Right renal pelvis (tissue), 4 donors: ENCODE measurements at places on chromosomes 12 and 14.

- DNase-seq = no peak
Observed at GRCh38 chr14:49999146-49999761, 106.4 kb downstream of the ARF6 start.

GRCh38 chr14:51811706-51812105, 48.7 kb upstream of the GNG2 start:
- DNase-seq = no peak

GRCh38 chr14:22479132-22479531, 109.9 kb downstream of the DAD1 start:
- DNase-seq = no peak

GRCh38 chr12:40515041-40515816, 177.0 kb upstream of the CNTN1 start:
- no peak for DNase-seq

DNA sequence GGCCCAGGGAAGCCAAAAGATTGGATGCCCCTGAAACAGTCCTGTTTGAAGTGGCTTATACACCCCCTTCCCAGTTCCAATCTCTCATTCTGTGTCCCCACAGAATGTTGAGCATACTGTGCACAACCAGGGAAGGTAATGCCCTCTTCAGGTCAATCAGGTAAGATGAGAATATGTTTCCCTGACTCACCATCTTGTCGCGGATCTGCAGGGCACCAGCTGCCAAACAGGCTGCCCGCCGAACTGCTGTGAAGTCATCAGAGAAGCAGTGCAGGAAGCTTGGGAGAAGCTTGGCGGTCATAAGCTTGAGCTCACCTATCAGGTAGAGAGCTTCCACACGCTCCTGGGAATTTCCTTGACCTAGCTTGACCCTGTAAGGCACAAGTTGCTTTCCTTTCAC, 9.6 kb downstream of the RIOX1 start:
- no peak for DNase-seq

GRCh38 chr14:68103853-68104252, 284.3 kb downstream of the RAD51B start:
- no peak for DNase-seq

DNA sequence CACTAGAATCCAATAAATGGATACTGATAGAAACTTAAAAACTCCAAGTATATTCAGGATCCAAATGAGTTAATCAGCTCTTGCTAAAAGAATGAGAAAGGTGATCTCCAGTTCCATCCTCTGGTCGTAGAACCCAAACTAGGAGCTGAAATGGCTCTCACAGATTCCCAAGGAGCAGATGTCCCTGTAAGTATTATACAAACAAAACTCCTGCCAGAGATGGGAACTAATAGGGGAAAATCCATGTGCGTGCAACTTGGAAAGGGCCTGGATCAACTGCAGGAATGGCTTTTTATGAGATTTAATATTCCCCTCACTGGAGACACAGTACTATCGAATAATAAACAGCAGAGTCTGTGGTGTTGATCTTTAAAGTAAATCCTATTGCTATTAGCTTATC, 309.2 kb upstream of the TBX3 start:
- no peak for DNase-seq

- DNase-seq = no peak
Observed at GRCh38 chr12:27344760-27345159, 12.1 kb downstream of the BMAL2 start.

DNA sequence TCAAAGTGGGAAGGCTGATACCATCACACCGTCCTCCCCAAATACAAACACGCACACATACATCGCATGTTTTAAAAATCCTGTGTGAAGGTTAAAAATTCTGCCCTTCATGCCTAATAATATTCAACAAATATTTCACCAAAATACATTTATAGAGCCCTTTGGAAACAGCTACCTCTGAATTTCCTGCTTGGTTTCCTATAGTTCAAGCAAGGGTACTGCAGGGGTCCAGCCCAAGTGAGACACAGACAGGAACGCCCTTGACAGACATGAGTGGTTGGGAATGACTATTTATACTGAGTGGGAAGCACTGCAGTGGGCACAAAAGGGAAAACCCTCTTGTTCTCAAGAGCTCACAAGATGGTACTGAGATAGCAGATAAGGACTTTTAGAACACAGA, 51.0 kb downstream of the ST8SIA1 start:
- no peak for DNase-seq

GRCh38 chr14:70905301-70905700, 2.0 kb upstream of the PCNX1 start:
- DNase-seq = no peak

DNA sequence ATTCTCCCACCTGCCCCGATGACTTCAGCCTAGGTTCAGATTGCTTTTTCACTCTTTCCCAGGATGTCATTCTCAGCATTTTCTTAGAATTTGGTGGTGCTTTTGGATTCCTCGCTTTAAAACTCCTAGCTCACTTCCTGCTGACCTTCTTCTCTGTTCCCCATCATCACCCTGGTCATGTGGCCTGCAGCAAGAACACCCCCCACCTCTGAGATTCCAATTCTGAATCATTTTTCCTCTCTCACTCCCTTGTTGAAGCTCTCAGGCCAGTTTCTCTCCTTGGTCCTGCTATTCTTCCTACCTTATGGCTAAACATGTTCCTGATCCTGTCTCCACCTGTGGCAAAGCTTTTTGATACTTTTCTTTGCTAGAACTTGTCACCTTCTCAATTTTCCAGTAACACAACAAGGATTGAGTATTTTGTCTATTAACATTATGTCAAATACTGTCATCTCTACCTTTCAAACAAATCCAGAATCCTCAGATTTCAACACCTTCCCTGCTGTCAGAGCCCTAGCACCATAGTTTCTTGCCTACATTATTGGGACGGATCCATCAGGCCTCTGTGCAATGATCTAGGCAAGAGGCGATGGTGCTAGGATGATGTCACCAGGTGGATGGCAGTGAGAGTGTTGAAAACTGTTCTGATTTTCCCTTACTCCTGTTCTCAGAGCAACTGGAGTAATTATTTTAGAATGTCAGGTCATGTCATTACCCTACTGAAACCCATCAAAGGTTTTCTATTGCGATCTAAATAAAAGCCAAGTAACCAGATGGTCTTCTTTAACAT, 233.7 kb downstream of the MON2 start:
- DNase-seq = no peak

DNA sequence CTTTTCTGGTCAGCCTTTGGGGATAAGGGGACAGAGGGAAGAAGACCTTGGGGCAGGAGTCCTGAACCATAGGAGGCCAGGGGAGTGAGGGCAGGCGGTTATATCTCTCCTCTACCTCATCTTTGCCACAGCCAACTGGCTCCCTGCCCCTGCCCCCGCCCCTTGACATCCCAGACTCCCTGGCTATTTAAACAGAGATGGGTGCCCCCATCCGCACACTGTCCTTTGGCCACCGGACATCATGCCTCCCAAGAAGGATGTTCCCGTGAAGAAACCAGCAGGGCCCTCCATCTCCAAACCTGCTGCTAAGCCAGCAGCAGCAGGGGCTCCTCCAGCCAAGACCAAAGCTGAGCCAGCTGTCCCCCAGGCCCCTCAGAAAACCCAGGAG, 1.3 kb downstream of the MYL6B start:
- DNase-seq = no peak

DNA sequence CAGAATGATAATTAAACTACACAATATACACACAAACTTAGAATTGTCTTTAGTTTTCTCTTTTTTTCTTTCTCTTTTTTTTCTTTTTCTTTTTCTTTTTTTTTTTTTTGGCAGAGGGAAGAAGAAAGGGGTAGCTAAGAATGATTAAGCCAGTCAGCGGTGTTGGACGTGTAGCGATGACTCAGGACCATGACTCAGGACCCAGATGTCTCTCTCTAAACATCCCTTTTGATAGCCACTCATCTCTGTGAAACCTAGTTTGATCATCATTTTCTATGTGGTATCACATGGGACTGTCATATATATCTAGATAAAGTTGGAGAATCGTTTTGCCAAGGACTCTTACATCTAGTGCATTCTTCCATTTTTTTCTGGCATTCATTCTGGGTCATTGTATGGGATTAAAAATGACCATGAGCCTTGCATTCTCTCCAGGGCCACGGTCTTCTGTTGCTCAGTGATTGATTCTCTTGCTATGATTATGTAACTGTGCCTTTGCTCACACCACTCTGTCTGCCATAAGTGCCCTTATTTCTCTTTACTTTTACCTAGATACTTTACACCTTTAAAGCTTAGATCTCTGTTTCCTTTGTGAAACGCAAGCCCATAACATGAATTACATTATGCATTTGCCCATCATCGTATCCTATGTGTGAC, 26.6 kb upstream of the NRXN3 start:
- no peak for DNase-seq

- DNase-seq = no peak
Observed at GRCh38 chr12:77161944-77162343, 96.6 kb upstream of the E2F7 start.

DNA sequence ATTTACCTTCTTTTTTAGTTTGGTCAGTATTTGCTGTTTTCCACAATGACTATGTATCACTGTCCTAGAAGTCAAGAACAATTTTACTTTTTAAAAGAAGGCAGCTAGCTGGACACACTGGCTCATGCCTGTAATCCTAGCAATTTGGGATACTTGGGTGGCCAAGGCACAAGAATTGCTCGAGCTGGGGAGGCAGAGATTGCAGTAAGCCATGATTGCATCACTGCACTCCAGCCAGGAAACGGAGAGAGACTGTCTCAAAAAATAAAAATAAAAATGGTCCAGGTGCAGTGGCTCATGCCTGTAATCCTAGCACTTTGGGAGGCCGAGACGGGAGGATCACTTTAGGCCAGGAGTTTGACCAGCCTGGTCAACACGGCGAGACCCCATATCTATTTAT, 28.3 kb downstream of the MDM1 start:
- DNase-seq = no peak

DNA sequence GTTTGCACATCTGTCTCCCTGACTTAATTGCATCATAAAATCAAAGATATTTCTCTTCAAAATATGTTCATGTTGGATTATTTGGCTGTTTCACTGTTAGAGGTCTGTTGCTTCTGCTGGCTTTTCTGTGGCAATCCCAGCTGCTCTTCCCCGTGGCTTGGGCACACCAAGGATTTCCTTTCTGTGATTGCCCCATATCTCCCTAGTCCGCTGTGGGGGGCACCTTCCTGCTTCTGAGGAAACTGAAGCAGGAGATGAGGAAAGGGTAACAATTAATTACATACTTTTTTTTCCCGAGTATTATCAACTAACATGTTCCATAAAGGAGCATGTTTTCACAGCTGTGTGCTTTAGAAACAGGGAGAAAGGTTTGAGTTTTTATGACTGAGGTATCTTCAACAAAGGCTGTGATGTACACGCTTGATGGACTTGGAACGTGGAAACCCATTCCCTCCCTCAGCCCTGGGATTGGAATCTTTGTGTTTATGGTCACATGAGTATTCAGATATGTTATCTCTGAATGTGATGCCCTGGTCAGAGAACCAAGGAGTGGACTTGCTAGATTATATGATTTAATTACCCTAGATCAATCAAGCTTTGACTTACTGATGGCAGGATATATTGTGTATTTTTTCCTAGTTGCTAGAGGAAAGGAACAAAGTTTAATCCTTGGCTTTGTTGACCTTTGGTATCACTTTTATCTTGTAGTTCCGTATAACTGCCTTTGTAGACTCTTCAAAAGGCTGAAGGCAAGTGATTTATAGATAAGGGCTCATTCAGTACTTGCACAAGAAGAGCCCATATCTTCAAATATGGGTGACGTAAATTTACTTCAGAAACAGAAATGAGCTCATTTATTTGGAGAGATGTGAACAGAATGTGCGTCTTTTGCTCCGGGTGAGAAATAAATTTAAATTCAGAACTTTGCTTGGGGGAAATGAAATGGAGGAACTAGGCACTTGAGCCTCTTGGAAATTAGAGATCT, 46.7 kb downstream of the BORCS5 start:
- DNase-seq = no peak

- DNase-seq = peak; percentile 11
Observed at GRCh38 chr14:26597071-26597588, 703 bp downstream of the NOVA1 start.

DNA sequence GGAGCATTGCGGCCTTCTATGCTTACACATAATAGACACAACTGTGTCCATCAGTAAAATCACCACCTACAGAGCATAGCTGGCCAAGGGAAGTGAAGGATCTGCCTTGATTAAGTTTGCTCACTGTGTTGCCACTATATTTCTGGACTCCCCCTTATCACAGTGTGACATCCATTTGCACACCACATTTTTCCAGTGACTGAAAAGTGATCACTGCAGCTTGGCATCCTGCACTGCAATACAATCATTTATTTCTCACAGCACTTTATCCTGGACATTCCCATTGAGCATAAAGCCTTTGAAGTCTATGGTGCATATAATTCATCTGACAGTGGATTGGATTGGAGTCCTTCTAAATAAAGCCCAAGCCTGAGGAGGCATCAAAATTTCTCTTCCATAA, 217.2 kb downstream of the NOVA1 start:
- no peak for DNase-seq

DNA sequence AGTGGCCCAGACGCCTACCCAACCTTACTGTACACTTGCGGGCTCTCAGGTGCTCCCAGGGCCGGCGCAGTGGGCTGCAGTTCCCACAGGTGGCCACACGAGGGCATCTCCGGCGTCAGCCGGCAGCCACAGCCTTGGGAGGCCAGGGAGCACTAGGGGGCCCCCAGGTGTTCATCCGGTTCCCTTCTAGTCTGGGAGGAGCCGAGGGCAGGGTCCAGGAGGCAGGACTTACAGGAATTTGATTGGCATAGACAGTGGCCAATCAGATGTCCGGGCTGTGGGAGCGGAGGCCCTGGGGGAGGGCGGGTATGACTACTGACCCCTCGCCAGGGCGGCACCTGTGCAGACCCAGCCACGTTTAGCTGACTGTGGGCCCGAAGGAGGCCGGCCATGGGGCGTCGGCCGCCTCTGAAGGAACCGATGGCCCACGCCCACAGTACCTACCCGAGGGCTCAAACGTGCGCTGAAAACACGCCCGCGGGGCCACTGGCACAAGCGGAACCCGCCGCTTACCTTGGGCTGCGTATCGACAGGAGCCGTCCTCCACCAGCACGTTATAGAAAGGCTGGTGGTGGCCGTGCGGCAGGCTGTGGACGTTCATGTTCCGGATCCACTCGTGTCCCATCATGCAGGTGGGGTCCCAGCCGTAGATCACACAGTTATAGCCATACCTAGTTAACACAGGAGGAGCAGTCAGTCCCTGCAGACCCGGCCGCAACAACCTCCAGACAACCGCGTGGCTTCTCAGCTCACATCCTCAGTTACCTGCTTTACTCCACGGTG, 34.8 kb downstream of the FBXO21 start:
- DNase-seq = no peak
